ENCODE measurements at places on chromosomes 6 and 20. TPM values are rescaled to one million over a fixed set of nuclear protein-coding genes. Genes with fewer than 3 reads are reported as not detected.

GRCh38 chr6:155116571-155116910 lies 121.4 kb downstream of the TIAM2 start:
- no peak for DNase-seq

DNA sequence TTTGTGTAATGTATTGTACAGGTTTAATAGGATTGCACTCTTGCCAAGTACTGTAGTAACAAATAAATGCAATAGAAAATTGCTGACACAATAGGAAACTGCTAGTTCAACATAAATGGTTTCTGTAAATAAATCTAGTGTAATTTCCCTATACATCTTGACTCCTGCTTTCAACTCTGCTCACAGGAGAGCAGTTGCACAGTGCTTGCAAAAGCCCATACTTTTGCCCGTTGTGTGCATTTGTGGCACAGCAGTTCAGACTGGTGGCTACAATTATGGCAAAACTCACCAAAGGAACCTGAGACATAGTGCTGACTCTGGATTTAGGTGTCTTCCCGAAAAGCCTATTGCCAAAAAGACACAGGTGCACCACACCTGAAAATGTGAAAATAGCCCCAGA lies 953.3 kb upstream of the SLC35B3 start:
- no peak for DNase-seq

GRCh38 chr6:23170049-23170448 lies 600.7 kb downstream of the HDGFL1 start:
- no peak for DNase-seq

DNA sequence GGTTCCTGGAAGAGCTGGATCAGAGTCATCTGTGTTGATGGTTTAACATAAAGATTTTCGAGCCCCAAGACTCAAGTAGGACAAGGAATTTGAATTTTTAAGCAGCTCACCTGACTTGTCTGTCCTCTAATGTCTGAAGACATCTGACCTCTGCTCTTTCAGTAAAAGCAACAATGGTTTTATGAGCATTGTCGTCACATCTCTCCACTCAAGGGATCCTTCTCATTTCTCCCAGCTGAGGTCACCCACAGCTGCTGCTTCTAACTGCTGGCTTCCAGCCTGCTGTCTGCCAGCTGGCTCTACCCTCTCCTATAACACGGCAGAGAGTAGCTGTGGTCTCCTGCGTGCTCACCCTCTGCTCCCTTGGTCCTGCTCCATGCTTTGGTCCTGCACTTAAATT lies 24.7 kb upstream of the HDAC2 start:
- no peak for DNase-seq

DNA sequence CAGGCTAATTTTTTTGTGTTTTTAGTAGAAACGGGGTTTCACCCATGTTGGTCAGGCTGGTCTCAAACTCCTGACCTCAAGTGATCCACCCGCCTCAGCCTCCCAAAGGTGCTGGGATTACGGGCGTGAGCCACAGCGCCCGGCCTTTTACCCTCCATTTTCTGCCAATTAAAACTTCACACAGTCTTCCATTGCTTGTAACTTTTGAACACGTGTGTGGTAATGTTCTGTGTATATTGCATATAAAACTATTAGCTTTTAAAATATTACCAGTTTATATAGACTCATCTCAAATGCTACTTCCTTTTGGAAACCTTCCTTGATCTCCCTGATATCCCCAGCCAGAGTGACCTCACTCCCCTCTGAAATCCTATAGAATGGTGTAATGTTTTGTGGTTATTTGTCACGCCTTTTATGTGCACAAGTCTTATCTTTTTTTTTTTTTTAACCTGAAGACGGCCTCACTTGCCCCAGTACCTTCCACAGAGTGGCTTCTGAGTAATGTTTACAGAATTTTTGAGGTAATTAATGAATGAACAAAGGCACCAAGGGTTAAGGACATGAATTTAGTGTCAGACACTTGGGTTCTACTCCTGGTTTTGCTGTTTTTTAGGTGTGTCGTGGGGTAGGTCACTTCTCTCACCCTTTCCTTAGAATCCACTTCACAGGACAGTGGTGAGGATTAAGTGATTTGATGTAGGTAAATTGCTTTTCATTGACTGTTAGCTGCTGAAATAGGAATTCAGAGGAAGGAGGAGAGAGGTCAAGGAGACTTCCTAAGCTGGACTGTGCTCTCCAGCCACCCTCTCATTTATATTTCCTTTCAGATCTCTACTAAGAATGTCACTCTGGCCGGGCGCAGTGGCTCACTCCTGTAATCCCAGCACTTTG lies 11.2 kb upstream of the MMP24 start:
- no peak for DNase-seq

DNA sequence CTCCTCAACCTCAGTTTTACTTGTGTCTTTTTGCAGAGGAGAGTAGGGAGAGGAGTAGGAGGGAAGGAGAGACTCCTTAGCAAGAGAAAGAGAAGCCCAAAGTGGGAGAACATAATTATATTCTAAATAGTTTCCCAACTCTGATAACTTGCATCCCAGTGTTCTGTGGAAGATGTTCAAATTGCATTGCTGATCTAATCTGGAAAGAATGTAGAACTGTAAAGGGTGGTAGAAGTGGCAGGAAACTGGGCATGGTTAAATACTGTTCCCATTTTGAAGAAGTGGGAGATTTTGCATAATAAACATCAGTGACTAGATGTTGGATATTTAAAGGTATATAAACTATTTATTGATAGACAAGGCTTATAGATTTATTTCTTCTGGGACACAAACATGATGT lies 42.6 kb upstream of the HMGN3 start:
- no peak for DNase-seq

GRCh38 chr6:28944412-28944865 lies 20.7 kb upstream of the TRIM27 start:
- DNase-seq = no peak

DNA sequence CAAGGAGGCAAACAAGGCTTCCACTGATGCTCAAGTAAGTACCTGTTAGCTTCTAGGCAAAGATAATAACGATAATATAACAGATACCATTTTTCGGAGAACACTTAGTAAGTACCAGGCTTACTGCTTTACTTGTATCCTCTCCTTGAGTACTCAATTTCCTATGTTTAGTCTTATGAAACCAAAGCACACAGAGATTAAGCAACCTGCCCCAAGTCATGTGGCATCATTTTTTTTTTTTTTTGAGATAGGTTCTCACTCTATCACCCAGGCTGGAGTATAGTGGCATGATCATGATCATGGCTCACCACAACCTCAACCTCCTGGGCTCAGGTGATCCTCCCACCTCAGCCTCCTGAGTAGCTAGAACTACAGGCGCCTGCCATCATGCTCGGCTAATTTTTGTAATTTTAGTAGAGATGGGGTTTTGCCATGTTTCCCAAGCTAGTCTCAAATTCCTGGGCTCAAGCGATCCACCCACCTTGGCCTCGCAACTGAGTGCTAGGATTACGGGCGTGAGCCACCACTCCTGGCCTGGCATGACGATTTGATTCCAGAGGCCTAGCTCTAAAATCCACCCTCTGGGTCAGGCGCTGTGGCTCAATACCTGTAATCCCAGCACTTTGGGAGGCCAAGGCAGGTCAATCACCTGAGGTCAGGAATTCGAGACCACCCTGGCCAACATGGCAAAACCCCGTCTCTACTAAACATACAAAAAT lies 14.0 kb downstream of the SPAG4 start:
- peak; percentile 69 for DNase-seq

- no peak for DNase-seq
Measured at GRCh38 chr6:45984347-45984746, 31.3 kb downstream of the CLIC5 start.

SMLR1 gene
- not detected for total RNA-seq

DEFB123 gene
- total RNA-seq = not detected

ANKRD66 gene
- not detected for total RNA-seq

TBX18 gene
- total RNA-seq = 5.4 TPM

LY86 gene
- not detected for total RNA-seq

CDSN gene
- total RNA-seq = not detected
